Stimulated activated CD8-positive, alpha-beta memory T cell treated with anti-CD3 and anti-CD28 coated beads, Interleukin-7, amount 100 ng/mL, for 1 hour (primary cell): ENCODE measurements at places on chromosomes 13 and 19.

DNA sequence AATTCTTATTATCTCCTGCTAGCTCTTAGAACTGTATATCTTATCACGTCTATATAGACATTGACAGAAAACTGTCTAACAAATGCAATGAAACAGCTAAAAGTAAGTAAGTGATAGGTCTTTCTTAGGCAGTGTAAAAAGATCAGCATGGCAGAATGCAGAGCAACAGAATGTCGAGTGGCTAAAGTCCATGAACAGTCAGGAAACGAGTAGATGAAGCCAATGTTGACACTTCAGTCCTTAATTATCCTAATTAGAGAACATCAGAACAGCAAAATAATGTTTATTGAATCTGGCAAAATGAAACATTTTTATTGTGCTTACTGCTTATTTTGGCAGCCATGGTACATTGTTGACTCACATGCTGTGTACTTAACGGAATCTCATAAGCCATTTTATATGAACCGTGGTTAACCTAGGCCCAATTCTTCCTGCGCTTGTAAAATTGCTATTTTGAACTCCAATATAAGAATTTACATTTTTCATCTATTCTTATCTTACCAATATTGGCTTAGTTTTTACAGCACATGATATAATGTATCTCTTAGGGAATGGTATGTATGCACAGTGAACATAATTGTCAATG, 748.1 kb downstream of the DACH1 start:
- no peak for DNase-seq

DNA sequence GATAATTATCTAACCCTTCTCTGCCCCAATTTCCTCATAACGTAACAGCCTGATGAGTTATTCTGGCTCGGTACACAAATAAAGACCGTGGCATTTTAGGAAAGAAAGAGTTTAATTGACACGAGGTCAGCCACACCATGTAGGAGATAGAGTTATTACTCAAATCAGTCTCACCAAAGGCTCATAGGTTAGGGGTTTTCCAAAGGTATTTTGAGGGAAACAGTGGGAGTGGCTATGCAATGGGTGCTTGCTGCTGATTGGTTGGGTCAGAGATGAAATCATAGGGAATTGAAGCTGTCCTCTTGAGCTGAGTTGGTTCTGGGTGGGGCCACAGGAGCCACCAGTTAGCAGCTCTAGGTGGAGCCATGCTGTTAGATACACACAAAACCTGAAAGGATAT, 137.5 kb downstream of the FREM2 start:
- no peak for DNase-seq

GRCh38 chr19:38733493-38734175, 10.6 kb downstream of the CAPN12 start:
- DNase-seq, result no peak

- no peak for DNase-seq
These were observed 88.2 kb upstream of the GPR183 start for GRCh38 chr13:99395436-99395835.

DNA sequence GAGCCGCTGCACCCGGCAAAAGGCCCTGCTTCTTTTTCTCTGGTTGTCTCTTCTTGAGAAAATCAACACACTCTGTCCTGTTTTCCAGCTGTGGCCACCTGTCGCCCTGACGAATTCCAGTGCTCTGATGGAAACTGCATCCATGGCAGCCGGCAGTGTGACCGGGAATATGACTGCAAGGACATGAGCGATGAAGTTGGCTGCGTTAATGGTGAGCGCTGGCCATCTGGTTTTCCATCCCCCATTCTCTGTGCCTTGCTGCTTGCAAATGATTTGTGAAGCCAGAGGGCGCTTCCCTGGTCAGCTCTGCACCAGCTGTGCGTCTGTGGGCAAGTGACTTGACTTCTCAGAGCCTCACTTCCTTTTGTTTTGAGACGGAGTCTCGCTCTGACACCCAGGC, 17.2 kb downstream of the LDLR start:
- DNase-seq, result no peak

DNA sequence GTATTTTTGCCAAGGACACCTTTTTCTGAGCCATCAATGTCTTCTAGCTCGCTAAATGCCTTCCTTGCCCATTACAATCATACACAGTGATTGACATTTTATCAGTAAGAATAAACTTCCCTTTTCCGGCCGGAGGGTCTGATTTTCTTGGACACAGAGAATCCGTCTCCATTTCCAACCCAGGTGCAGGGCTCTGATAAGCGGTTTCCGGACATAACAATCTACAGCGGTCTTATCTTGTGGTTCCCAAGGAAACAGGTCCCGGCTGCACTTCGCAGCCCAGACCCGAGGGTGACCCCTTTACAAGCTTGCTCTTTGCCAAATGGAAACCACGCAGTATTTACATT, 5.1 kb upstream of the ZNF77 start:
- DNase-seq, result no peak

DNA sequence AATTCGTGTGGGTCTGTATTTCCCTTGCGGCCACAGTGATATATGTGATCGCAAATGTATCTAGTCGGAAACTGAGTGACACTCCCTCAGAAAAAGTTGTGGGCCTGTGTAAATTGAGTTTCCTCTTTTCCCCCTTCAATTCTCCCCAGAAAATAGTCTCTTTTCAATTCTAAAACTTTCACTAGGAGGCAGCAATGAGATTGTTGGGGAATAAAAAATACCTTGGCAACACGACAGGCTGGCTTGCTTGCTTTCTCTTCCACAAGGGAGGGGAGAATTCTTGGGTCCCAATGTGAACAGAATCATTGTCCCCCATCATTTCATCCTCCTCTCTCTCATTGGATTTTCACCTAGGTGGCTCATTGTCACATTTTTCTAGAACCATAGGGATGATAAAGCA, 3.7 kb upstream of the SOX21 start:
- DNase-seq, result no peak

GRCh38 chr13:95707442-95708390, 30.8 kb downstream of the DNAJC3 start:
- no peak for DNase-seq

- no peak for DNase-seq
These were observed 218.1 kb upstream of the OBI1 start for GRCh38 chr13:78876915-78877549.

DNA sequence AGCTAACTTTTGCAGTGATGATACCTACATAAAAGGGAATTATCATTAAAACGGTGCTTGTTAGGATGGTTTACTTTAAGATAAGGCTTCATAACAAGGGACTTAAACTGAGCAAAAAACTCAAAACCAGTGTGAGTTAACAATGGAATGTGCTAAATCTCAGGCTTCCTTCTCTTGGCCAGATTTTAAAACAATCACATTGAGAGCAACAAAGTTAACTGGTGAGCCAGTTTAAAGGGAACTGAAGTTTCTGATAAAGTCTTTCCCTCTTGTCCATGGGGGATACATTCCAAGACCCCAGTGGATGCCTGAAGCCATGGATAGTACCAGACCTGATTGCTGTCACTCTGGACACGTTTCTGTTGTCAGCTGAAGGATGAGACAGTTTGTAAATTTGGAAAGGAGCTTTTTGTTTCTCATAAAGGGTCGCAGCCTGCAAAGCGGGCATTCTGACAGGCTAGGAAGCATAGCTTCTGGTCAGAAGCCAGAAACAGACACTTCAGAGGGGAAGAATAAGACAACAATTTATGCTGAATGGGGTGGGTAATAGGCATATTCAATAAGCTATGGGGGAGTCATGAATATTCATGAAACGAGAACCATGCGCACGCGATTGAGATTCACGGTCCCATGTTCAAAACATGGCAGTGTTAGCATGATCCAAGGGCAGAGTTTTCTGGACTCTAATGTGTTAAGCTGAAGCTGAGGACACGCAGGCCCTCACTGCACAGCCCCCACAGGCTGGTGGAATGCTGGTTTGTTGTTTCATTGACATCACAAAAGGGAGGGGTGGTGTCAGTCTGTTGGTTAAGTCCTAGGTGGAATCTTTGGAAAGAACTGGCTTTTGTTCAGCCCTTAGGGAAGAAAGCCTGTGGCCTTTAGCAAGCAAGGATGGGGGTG, 150.6 kb upstream of the RNF113B start:
- DNase-seq, result no peak

GRCh38 chr13:43227721-43228120, 204.3 kb downstream of the DNAJC15 start:
- DNase-seq, result no peak
